Spleen (tissue), 13 donors: ENCODE measurements at places on chromosomes 7 and 10. TPM values are rescaled to one million over a fixed set of nuclear protein-coding genes. Genes with fewer than 3 reads are reported as not detected.

DNA sequence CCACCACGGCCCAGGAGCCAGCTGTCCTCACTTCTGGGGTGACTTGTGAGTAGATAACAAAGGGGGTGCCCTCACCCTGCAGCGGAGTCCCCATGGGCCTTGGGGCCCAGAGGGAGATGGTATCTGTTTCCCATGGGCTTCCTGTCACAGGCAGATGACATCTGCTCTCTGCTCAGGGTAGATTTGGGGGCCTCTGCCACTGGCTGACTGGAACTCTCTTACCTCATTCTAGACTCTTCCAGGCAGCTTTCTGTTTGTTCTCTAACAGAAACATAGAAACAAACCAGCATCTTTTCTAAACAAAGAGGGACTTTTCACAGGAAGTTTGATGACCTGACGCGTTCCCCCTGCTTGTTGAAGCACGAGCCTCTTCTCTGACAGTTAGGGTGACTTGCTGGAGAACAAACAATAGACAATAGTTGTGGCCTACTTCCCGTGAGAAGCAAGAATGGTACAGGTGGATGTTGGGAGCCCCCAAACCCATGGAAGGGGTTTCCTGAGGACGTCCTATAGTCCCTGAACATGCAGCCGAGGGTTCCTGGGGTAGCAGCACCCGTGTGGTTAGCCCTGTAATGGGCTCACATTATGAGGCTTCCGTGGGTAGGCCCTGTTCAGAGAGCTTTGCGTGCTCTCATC lies 61.6 kb downstream of the GRK5 start:
- peaks cover 38% of the 10 kb centered on the region for H3K4me1 ChIP-seq
- H3K4me3 ChIP-seq: no peak overlapping the region
- no peaks in the 10 kb centered on the region for H3K27me3 ChIP-seq
- peak; percentile 75 for DNase-seq
- peak overlapping the region; percentile 85 for H3K27ac ChIP-seq
- peaks cover 5% of the 10 kb centered on the region for H3K36me3 ChIP-seq

DNA sequence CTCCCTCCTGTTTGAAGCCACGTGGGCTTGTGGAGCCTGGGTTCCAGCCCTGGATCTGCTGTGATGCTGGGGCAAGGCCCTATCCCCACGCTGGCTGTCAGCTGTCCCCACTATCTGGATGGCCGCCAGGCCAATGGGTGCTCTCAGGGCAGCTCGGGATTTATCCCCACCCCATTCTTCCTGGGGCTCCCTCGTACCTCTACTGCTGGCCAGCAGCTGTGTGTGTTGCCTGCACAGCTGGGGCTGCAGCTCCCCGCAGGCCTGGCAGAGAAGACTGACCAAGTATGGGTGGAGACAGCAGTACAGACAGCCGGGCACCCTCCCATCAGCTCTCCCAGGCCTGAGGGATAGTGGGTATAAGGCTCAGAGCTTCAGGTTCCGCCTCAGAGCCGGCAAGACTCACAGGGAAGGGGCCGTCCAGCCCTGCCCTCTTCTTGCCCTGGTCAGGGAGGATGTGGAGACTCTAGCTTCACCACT lies 13.6 kb downstream of the CLIP2 start:
- peaks cover 9% of the 10 kb centered on the region for H3K4me1 ChIP-seq
- no peak overlapping the region for H3K27ac ChIP-seq
- H3K36me3 ChIP-seq: no peaks in the 10 kb centered on the region
- no peak for DNase-seq

- no peak for DNase-seq
- no peaks in the 10 kb centered on the region for H3K36me3 ChIP-seq
- no peak overlapping the region for H3K27ac ChIP-seq
- no peak overlapping the region for H3K4me3 ChIP-seq
Observed at GRCh38 chr7:82221152-82221674, 222.4 kb downstream of the CACNA2D1 start.

DNA sequence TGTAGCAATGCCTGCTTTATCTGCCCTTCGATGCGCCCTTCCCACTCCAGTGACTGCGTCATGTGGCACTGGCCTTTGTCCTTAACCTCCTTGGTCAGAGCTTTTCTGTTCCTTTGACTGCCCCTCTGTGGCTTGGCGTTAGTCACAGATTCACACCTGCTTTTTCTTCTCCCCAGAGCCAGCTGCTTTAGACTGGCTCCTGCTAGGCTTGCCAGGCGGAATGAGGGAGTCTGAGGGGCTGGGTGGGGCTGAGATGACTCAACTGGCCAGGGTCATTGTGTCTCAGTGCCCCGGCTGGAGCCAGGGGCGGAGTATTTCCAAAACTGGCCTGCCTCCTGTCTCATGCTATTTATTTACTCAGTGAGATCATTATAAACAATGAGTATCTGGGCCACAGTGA lies 194.1 kb downstream of the EMX2 start:
- no peak overlapping the region for H3K27ac ChIP-seq
- H3K4me3 ChIP-seq: no peak overlapping the region
- H3K4me1 ChIP-seq: no peaks in the 10 kb centered on the region
- DNase-seq: no peak

DNA sequence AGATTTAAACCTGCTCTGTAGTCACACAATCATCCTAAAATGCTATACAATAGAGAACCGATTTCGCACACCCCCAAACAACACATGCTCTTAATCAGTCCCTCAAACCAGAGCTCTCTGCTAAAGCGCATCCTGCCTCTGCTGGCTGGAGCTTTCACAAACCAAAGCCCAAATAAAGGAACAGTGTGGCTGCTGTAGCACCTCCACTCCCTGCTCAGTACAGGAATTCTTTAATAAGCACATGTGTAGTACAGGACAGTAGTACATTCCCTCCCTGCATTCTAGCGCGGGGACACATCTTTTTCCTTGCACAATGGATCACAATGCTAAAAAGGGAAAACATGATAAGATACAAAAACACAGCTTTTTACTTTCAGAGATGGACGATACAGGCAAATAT lies 684.6 kb downstream of the MAGI2 start:
- no peaks in the 10 kb centered on the region for H3K36me3 ChIP-seq
- H3K27me3 ChIP-seq: no peaks in the 10 kb centered on the region
- H3K4me3 ChIP-seq: no peak overlapping the region
- no peak overlapping the region for H3K27ac ChIP-seq
- H3K4me1 ChIP-seq: no peaks in the 10 kb centered on the region
- DNase-seq: no peak

GRCh38 chr10:111821871-111822270 lies 361.7 kb downstream of the GPAM start:
- no peaks in the 10 kb centered on the region for H3K36me3 ChIP-seq
- H3K4me1 ChIP-seq: no peaks in the 10 kb centered on the region
- H3K27ac ChIP-seq: no peak overlapping the region
- H3K4me3 ChIP-seq: no peak overlapping the region

- DNase-seq: no peak
- H3K4me1 ChIP-seq: peaks cover 12% of the 10 kb centered on the region
- no peaks in the 10 kb centered on the region for H3K36me3 ChIP-seq
- H3K27ac ChIP-seq: no peak overlapping the region
- H3K27me3 ChIP-seq: no peaks in the 10 kb centered on the region
Observed at GRCh38 chr7:37216156-37216852, 232.4 kb downstream of the ELMO1 start.

- H3K27me3 ChIP-seq: peaks cover 62% of the 10 kb centered on the region
- no peak overlapping the region for H3K27ac ChIP-seq
- H3K36me3 ChIP-seq: peaks cover 18% of the 10 kb centered on the region
- peak overlapping the region; percentile 32 for H3K4me3 ChIP-seq
- no peak for DNase-seq
Observed at GRCh38 chr7:151018421-151019129, 5.7 kb downstream of the ATG9B start.

The ANKRD61 gene
- total RNA-seq: not detected

The HTR5A gene
- total RNA-seq: not detected
